Cardiac fibroblast (primary cell): ENCODE measurements at places on chromosomes 6 and 20.
A peak's percentile ranks its signal among the peaks of the same experiment; 100 is the strongest.

GRCh38 chr6:39266375-39266774, 37.1 kb upstream of the KCNK5 start:
- DNase-seq, result no peak

GRCh38 chr20:10419550-10420133, 14.4 kb downstream of the MKKS start:
- peak; percentile 51 for DNase-seq

DNA sequence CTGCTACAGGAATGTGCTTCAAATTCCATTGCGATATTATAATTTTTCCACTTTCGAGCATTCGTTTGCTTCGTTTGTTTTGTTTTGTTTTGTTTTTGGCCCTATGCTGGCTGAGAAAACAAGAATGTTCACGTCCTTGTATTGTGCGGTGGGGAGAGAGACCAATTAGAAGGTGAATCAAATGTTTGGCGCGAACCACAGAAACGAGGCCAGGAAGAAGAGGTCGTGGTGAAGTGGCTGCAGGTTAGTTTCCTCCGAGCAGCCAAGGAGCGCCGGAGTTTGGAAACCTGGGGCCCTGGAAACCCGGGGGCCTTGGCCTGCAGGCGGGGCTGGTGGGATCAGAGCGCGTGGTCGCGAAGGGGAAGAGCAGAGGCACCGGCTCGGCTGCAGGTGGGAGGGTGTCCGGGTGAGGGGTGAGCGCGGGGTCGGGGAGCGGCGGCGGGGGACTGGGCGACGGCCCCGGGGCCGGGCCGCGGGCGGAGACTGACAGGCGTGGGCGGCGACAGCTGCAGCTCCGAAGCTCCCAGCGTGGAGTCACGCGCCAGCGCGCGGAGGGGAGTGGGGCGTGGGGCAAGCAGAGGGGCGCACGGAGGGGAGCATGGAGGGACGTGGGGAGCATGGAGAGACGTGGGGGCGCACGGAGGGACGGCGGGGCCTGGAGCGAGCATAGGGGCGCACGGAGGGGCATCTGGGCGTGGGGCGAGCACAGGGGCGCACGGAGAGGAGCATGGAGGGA, 141.5 kb upstream of the PDE10A start:
- DNase-seq, result peak; percentile 48

GRCh38 chr6:169168706-169169105, 84.9 kb downstream of the THBS2 start:
- peak; percentile 58 for DNase-seq

DNA sequence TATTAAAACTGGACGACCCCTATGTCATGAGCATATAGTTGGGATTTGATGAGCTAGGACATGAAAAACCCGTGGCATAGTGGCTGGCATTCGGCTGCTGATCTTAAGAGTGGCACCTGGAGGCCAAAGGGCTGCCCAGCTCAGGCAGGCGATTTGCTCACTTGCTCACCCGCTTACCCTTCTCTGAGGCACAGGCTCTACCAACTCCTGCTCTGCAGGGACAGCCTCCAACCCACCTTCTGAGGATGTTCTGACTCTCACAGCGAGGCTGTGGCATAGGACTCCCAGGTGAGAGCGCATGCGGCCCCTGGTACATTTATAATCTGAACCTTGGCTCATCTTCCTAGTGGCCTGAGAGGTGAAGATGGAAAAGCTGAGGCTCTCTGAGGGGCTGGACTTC, 995 bp downstream of the RSPO4 start:
- DNase-seq, result no peak
